ENCODE measurements at places on chromosomes 5 and 9.

GRCh38 chr5:5899716-5900115 lies 477.2 kb downstream of the ICE1 start:
- DNase-seq, result no peak

DNA sequence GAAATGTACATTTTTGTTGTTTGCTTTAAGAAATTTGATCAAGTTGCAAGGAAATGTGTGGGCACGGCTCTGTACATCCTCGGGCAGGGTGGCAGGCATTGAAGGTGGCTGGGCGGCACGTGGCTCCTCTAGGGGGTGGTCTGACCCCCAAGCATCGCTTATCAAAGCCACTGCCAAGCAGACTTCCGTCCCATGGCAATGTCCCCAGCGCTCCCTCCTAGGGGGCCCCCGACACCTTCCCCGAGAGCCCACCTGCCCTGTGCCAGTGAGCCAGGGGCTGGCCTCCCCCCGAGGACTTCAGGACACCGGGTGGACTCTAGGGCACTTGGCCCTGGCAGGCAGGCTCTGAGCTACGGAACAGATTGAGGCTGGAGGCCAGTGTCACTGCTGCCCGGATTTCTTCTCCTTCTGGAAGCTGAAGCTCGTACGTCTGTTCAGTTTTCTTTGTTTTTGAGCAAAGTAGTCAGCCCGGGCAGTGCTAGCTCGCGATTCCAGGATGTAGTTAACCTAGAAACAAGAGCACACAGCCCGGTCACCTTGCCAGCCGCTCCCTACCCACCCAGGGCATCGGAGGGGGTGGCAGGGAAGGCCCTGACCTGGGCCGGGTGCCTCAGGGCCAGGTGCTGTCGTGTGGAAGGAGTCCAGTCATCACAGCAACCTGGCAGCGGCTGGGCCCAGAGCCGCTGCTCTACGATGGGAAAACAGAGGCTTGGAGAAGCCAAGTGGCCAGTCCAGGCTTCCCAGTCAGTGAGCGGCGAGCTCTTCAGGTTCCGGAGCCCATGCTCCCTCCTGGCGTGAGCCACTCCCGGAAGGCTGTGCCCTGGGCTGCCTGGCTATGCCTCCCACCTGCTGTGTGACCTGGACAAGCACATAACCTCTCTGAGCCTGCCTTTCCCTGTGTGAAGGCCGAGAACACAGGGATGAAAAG lies 177.1 kb downstream of the GAPVD1 start:
- no peak for DNase-seq

- no peak for DNase-seq
These were observed 350.5 kb upstream of the DAB2 start for GRCh38 chr5:39775086-39775796.

GRCh38 chr5:122909470-122910100 lies 64.2 kb downstream of the SNX24 start:
- DNase-seq, result no peak

DNA sequence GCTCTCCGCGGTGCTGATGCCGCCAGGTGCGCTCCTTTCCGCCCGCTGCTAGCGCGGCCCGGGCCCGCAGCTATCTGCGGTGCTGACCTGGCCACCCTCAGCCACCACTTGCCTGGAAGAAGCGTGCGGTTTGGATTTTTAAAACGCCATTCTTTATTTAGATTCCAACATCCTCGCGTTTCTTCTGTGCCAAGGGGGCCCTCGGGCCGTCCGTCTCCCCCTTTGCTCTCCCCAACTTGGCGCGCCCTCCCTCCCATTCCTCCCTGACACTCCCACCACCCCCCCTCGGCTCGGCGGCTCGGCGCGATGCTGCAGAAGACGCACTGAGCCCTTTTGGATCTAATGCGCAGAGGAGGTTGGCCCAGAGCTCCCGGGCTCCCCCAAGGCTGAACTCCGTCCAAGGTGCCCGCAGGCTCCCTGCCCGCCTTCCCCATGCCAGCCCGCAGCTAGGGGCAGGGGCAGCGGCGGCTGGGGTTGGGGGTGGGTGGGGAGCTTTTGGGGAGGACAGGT lies at the start of gene BARHL1:
BARHL1 (plus strand) TSS at position 331 of the 510 bp plus-strand sequence. CDS start 192 bp downstream, outside the sequence.
- DNase-seq, result no peak

DNA sequence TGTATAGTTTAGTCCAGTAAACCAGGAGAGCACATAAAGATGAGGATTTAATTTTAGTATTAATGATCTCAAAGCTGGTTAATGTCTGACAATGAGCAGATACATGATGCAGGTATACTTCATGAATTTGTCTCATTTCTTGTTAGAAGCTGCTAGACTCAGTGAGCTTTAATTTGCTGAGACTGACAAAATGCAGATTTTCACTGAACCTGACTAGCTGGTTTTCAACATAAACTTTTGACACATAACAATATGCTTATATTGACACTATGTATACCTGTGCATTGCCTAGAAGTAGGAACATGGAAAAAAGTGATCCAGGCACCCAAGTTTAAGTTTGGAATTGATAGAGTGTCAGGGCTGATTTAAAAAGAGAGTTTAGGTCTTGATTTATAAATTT lies 10.8 kb downstream of the UBLCP1 start:
- DNase-seq, result no peak

DNA sequence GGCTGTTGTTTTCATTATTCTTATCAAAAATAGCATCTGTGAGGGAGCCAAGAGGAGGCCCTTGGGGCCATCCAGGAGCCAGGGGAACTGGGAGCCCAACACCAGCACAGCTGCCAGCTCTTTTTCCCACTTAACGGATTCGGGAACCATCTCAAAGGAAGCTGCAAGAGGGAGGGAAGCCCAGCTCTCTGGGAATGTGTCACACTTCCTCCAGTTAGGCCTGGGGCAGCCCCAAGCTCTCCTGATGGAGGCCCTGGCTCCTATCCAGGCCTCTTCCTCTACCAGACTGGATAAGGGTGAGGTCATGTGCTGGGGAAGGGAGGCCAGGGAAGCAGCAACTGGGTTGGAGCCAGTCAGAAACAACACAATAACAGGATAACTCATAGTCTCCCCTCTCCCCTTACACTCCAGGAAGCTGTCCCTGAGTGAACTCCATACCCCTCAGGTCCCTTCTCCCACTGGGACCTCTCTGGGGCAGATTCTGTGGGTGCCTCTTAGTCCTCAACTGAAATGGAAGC lies 12.7 kb downstream of the CSF2 start:
- no peak for DNase-seq

DNA sequence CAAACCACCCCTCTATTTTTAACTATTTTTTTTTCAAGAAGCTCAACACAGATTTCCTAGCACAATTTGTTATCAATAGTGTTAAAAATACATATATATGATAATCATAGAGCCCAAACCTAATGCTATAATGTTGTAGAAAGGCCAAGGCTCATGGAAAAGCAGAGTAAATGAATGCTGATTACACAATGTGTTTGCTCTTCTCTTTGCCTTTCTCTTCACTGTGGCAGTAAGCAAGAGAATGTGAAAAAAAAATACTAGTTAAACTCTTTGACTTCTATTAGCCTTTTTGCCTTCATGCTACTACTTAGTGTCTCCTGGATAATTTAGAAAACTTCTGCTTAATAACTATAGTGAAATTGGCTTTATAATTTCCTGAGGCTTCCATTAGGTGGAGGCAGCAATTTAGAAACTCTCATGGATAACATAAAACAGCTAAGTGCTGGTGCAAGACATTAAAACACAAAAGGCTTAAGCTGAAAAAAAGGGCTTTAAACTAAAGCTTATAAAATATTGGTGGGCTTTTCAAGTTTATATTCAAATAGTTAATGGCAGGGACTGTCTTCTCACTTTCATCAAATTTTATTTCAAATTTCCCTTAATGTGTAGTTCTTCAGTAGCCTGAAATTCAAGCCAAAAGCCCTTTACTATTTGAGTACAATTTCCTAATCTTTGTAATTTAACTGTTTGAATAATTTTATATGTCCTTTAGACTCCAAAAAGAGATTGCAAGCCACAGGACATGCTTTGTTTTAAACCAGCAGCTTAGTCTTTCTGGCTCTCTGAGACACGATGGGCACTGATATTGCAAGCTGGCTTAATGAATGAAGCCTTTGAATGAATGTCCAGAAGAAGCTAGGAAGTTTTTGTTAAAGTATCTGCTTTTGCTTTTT lies 2031.8 kb upstream of the CDH6 start:
- DNase-seq, result no peak

GRCh38 chr9:2655411-2655901 lies 33.9 kb downstream of the VLDLR start:
- no peak for DNase-seq

DNA sequence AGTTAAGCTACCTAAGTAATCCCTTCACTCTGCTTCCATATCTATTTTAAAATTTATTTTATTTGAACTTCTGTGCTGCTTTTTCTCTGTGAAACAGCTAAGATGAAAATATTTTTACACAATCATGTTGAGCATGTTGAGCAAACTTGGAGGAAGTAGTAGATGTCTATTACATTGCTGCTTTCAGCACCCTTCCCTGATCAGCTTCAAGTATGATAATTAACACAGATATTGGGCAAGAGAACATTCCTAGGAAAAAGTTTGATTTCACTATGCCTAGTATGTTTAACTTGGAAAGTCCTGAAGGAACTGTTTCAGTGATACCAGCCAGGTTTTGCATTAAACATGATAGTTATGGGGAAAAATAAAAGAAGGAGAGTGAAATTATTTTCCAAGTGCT lies 283.6 kb downstream of the ELAVL2 start:
- DNase-seq, result no peak

- no peak for DNase-seq
These were observed 485.4 kb downstream of the IRX1 start for GRCh38 chr5:4081059-4081458.

All from stimulated activated CD4-positive, alpha-beta T cell treated with anti-CD3 and anti-CD28 coated beads, Interleukin-15, amount 100 ng/mL, for 1 hour (primary cell).